SW 1271 (cell line): ENCODE measurements at places on chromosomes 1 and 21.
A peak's percentile ranks its signal among the peaks of the same experiment; 100 is the strongest.

GRCh38 chr1:20662110-20662475, 924 bp upstream of the DDOST start:
- no peak for DNase-seq

DNA sequence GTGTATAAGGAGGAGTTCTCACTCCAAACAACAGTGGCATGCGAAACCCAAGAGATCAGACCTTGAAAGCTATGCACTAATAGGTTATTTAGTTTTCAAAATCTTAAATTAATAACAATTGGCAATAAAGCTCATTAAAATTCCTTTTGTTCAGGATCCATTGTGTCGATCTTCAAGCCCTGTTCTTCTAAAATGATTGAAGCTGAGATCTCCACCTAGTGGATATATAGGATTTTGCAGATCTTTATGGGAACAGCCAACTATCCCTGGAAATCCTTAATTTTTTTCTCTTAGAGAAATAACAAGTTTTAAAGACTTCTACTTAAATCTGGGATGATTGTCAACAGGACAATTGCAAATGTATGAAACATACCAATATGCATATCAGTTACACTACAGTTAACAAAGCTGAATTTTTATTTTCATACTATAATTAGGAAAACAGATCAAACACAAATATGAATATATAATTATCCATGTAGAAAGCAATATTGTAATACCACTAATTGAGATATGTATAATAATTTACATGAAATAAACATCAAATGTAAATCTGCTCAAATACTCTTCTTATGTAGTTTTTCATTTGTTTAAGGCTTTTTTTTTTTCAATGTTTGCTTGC, 43.3 kb downstream of the LRRC53 start:
- peak; percentile 42 for DNase-seq

GRCh38 chr1:86296305-86297205, 99.6 kb downstream of the ODF2L start:
- no peak for DNase-seq

DNA sequence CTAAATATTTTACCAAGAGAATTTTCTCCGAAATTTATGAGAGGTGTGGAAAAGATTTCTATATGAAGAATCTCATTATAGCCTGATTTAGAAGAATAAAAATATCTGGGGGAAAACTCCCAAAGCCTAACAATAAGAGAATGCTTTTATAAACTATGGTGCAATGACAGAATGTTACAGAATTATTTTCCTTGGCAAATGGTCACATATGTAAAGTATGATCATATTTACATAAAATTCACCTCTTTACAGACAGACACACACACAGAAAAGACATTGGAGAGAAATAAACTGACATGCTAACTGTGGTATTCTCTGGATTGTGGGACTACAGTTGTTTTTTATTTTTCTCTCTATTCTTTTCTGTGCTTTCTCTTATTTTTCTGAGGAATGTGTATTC, 226.3 kb upstream of the USP24 start:
- no peak for DNase-seq

DNA sequence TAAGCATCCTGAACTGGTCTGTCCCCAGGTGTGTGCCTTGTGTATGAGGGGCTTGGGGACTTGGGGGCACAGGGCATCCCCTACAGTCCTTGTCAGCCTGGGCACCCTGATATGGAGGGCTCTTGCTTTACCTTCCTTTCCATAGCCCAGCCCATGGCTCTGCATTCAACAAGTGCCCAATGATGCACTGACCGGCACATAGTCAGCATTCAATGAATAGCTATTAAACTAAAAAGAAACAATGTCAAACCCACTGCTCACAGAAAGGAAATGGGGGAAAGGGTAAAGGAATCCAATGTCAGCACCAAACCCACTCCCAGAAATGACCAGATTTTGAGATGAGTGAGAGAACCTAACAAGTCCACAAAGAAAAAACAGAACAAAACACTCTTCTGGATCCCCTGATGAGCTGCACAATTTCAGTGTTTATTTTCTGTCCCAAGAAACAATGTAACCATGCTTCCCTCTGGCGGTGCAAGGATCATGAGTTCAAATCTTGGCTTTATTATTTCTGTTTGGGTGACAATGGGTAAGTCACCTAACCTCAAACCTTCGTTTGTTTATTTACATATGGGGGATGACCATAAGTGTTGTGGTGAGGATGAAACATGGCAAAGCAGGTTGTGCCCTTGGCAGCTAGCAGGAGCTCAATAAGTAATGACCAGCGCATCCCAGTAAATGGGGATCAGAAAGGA, 22.0 kb downstream of the SYT6 start:
- DNase-seq, result no peak

- DNase-seq, result no peak
Measured at GRCh38 chr1:27454610-27455009, 35.4 kb downstream of the WASF2 start.

DNA sequence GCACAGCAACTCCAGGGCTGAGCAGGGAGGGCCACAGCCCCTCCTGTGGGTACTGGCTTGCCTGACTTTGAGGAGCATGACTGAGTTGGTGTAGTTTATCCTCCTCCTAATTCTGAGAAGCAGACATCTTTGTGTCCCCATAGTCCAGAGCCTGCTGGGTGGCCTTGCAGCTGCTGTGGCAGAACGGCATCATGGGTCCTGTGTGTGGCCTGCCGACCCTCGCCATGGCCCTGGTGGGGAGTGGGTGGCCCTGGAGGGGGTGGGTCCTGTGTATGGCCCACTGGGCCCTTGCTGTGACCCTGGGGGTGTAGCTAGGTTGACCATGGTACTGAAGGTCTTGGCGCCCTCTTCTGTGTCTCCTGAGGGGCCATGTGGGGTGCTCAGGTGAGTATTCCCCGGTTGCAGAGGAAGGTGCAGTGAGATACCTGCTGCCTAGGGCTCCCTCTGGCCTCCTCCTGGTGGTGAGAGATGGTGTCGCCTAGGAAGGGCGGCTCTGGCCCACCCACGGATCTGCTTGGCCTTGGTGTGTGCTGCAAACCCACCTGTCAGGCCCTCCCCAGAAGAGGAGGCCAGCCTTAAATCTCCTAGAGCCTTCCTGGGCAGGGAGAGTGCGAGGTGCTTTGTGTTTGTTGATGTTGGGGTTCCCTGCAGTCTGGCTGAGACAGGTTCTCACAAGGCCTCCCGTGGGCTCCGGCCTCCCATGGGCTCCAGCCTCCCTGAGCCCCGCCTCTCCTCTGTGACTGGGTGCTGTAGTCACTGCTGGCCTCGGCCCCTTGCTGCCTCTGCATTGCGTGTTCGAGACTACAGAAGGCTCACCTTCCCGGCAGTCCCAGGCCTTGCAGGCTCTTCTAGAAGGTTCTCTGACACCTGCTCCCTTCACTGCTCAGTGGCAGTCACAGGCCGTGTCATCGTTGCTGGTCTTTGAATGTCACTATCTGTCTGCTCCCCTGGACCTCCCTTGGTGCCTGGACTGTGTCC, 7.8 kb downstream of the SNAP47 start:
- no peak for DNase-seq

DNA sequence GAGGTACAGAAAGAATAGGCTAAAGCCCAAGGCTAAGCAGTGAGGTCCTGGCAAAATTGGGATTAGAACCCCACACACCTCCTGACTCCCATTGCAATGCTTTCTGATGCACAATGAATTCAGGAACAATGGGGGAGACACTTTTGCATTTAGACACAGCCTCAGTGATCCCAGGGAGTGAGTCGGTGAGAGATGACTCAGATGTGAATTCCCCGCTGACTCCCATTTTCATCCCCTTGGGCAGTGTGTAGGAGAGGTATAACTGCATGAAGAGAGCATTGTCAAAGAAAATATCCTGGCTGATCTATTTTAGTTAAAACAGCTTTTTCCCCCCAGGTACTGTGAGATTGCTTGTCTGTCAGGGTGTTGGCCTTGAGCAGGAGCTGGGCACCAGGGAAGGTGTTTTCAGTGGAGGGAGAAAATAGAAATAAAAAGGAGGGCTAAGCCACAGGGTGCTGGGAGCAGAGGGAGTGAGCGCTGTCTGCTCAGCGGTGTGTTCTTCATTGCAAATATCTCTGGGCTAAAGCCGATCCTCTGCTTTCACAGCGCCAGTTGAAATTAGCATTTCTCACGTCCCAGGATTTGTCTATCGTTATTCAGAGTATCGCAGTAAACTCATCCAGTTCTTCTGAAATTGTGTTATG, 247.7 kb upstream of the PTBP2 start:
- no peak for DNase-seq

- DNase-seq, result no peak
Measured at GRCh38 chr1:22428672-22429071, 23.0 kb upstream of the ZBTB40 start.

DNA sequence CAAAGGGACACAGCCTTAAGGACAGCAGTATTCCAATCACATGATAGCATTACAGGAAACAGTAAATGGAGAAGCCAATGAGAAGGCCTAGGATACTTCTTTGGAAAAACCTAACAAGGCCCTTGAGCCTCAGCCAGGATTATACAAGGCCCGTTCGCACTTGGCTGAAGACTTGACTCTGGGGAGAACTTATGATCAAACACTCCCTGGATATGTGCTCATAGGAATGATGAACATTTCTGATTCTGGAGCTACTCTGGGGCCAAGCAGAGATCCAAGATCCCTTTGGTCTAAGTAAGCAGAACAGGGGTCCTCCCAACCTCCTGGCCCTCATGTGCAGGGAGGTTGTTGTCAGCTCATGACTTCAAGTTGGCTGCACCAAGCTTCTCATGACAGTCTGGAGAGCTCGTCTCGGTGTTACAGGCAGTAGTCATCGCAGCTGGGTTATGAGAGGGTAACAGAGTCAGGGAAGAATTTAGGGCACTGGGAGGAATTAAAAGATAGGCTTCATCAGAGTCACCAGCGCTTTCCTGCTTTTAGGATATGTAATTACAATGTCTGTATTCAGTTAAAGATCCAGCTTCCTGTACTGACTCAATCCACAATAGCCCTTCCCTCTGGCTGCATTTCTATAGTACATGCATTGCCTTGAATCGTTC, 92.5 kb upstream of the IRF2BP2 start:
- DNase-seq, result no peak

- no peak for DNase-seq
Measured at GRCh38 chr21:43981151-43981870, 30.8 kb upstream of the TRAPPC10 start.

- DNase-seq, result no peak
Measured at GRCh38 chr1:41006942-41007865, 14.3 kb downstream of the SLFNL1 start.

GRCh38 chr1:155250246-155250632, 5.0 kb downstream of the ENTREP3 start:
- no peak for DNase-seq

- no peak for DNase-seq
Measured at GRCh38 chr1:167499664-167500101, 18.6 kb downstream of the CD247 start.

DNA sequence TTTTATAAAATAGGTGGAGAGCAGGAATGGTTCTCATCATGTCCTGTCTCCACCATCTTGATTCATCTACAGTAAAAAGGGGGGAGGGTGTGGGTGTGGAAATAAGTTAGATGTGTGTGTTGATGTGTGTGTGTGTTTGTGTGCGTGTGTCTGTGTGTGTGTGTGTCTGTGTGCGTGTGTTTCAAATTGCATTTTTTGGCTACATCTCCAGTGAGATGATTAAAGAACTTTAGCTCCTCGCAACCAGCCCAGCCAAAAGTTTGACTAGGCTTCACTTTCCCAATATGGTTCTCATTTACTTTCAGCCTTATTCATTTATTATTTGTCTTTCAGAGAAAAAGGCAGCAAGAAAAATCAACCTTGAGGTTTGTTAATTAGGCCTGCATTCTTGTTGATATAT, 14.7 kb upstream of the HAO2 start:
- DNase-seq, result no peak

GRCh38 chr1:37741130-37741529, 23.8 kb downstream of the EPHA10 start:
- DNase-seq, result no peak

DNA sequence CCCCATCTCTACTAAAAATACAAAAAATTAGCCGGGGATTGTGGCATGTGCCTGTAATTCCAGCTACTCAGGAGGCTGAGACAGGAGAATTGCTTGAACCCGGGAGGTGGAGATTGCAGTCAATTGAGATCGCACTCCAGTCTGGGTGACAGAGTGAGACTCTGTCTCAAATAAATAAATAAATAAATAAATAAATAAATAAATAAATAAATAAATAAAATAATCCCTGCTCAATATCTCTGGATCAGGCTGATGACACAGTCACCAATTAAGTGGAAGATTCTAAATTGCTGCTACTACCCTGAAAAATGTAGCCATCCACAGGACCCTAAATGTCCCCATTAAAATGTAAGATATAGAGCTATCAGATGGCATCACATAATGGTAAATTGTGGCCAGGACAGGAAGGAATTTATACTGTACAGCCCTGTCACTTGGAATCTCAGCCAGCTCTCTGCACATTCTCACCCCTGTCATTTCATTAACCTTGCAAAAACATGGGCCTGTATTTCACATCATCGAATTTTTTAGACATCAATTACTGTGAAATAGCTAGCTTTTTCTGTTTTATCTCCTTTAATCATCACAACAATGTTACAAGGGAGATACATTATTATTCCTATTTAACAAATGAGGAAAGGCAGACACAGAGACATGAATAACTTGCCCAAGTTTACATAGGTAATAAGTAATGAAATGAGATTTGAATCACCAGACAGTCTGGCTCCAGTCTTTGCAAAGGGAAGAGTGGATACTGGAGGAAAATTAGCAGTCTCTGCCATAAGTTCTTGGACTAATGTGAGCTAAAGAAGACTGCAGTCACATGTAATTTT, 56.7 kb upstream of the NTPCR start:
- DNase-seq, result no peak

DNA sequence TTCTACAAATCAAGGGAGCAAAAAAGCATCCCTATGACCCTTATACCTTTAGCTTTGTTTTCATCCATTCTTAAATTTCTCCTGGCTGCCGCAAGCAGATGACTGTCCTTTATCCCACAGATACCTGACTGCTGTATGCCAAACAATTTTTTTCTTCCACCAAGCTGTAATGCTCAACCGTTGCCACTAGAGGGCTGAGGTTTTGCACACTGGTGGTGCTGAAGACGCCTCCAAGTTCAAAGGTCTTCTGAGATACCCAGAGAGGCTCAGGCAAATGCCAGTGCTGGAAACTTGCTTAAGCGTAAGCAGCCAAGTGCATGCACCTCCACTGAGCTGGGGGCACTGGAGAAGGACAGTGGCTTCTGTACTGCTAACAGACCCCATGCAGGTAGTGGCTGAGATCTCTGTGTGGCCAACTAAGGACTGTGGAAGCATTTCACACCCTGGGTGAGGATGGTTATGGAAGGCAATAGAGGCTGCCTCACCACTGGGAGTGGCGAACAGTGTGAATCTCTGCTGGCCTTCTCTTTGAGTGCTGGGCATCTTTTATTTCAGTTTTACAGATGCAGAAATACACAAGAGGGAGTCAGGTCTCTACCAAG, 28.5 kb downstream of the CNIH3 start:
- peak; percentile 44 for DNase-seq
